Type B pancreatic cell (in vitro differentiated cells): ENCODE measurements at places on chromosomes 5 and 9. TPM values are rescaled to one million over a fixed set of nuclear protein-coding genes. Genes with fewer than 3 reads are reported as not detected.

- DNase-seq: no peak
Observed at GRCh38 chr9:93996863-93997262, 41.7 kb upstream of the BARX1 start.

- no peak for DNase-seq
Observed at GRCh38 chr9:131625790-131626670, 80.7 kb downstream of the PRRT1B start.

CA9 gene
- total RNA-seq: 1.5 TPM in 1 of 2 replicates, not detected in the other

- no peak for DNase-seq
Observed at GRCh38 chr9:129402371-129402739, 218.5 kb downstream of the C9orf50 start.

DNA sequence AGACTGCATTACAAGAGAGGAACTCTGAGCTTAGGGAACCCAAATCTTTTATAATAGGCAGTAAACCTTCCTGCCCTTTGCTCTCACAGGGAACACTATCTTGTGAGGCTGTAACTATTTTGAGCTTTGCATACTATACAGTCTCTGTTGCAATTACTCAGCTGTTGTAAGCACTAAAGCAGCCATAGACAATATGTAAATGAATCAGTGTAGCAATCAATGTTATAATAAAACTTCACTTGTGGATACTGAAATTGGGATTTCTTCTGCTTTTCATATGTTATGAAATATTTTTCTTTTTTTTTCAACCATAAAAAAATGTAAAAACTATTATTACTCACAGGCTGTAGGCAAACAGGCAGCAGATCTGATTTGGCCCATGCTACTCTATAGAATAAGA is 16.7 kb upstream of the UBQLN1 start:
- no peak for DNase-seq

DNA sequence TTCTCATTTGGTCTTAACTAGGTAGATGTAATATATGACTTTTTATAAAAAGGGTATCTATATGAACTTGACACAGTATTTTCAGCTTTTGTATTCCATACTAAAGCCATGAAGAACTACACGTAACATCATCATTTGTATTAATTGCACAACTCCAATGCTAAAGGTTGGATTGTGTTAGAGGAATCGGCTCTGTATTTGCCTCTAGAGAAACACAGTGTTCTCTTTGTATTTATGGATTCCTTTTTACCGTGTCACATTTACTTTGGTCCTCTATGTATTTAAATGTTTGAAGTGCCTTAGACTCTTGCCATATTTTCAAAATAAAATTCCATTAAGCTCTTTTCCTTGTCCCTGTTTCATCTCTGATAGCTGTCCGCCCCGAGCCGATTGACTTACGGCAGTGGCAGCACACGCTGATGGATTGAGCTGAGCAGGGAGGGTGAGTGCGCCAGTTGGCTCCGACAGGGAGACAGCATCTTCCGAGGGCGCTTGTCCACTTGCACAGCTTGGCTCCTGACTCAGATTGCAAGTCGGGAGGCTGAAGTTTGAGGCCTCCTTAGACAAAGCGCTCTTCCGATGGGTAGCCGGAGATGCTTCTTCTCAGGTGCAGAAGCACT is 95.6 kb upstream of the DMRT1 start:
- DNase-seq: no peak

GRCh38 chr9:110029429-110029955 is 178.5 kb downstream of the C9orf152 start:
- no peak for DNase-seq

- DNase-seq: no peak
Observed at GRCh38 chr5:152632360-152632759, 227.3 kb upstream of the NMUR2 start.

GRCh38 chr5:161925960-161926359 is 78.0 kb downstream of the GABRA1 start:
- DNase-seq: no peak

RASGEF1C gene
- 0.36 and 0.77 TPM in 2 replicates for total RNA-seq

MEIKIN gene
- total RNA-seq: not detected in 2 replicates

DNA sequence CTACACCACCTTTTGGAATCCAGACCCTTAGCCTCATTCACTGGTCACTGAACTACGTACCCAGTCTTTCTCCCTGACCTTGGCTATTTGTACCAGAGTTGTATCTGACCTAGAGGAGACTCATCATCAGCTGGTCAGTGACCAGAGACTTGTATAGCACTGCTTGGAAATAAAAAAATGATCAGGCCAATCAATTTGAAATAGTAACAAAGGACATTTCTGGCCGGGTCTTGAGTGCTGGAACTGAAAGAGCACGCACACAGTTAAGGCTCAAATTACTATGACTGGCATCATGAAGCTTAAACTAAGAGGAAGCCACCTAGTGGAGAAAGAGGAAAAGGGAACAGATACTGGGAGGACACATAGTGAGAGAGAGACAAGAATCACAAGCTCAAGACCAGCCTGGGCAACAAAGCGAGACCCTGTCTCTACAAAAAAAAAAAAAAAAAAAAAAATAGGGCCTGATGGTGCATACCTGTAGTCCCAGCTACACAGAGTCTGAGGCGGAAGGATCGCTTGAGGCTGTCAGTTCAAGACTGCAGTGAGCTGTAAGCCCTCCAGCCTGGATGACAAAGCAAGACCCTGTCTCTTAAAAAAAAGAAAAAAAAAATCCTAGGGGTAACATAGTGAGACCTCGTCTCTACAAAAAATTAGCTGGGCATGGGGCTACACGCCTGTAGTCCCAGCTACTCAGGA is 12.8 kb upstream of the SRP19 start:
- no peak for DNase-seq

GRCh38 chr5:140018920-140019644 is 24.0 kb downstream of the NRG2 start:
- no peak for DNase-seq

DMRT3 gene
- 0.74 and 0.80 TPM in 2 replicates for total RNA-seq

GRCh38 chr5:180908998-180909731 is 10.2 kb downstream of the BTNL8 start:
- no peak for DNase-seq

DNA sequence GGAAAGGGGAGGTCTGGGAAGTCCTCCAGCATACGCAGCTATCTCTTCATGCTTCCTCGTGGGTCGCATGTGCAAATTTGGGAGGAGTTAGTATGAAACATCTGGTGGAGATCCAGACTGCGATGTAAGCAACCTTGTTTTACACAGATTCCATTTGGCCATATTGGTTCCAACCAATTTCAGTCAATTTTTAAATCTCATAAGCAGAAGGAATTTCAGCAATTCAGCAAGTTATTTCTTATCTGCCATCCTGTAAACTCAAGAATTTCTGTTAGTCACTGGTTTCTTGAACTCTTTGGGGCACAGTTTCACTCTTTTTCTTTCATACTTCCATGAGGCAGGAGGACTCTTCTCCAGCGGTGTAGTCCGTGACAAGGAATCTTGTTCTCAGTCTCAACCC is 130.4 kb upstream of the CLINT1 start:
- DNase-seq: no peak

NPM1 gene
- 1,253 and 1,650 TPM in 2 replicates for total RNA-seq

ENTREP1 gene
- total RNA-seq: 3.0 and 4.1 TPM in 2 replicates

DNA sequence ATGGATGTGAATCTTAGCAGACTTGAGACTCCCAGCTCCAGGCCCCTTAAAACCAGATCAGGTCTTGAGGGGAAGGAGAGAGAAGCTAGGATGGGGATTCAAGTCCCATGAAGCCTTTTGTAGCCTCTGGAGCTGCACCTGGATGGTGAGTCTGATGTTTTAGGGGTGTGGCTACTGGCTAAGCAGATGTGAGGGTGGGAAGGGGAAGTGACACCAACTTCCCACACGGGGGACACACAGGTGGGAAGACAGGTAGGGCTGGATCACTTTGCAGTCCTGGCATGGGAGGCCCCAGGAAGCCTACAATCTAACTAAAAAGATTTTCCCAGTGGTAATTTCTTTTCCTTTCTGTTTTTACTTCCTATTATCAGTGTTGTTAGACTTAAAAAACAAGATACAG is 38.7 kb upstream of the UBAP2 start:
- no peak for DNase-seq

GRCh38 chr9:72271613-72272478 is 93.2 kb downstream of the ZFAND5 start:
- no peak for DNase-seq

DNA sequence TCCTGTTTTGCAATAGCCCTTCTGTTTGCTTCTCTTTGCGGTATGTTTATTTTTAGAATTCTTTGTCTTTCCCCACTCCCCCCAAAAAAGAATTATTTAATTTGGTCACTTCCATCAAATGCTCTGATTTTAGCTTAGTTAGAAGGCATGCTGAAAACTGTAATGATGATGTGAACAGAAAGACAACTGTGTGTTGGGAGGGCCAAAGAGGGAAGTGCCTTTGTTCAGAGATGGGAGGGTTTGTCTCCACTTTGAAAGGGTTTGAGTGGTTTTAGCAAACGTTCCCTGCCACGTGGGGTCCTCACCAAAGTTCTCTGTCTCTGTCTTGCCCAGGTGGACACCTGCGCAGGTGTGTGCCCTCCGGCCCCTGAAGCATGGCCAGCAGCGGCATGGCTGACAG is 41.9 kb downstream of the SYK start:
- DNase-seq: no peak

DNA sequence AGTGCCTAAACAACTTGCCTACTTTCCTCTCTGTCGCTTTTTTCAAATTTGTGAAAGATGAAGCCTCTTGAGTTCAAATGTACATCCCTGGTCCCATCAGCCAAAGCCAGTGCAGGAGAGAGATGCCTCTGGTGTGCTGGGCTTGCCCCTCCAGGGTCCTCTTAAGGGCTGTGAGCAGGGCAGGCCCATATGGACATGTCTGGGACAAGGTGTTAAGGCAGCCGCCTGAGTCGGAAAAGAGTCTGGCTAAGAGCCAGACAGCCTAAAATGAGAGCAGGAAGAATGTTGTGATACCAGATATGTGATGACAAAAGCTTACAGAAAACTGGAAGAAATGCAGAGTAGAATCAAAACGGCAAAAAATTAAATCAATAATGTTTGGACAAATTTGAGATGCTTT is 72.5 kb downstream of the APTX start:
- DNase-seq: no peak

DNA sequence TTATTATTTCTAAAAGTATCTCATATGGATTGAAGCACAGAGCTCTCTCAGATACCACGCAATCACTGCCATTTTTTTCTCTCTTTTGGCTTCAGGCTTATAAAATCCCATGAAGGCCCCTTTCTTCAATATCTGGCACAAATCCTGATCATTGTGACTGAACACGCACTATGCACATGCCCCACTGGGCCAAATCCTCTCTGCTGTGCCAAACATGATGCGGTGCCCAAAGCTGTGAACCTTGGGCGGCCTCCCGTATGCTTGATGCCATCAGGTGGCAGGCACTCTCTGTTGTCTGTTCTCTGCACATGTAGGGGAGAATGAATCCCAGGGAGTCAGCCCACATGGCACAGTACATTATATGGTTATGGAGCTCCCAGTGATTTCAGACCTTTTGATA is 375.0 kb upstream of the RGMB start:
- DNase-seq: no peak

HACD4 gene
- total RNA-seq: 0.72 and 2.4 TPM in 2 replicates

DNA sequence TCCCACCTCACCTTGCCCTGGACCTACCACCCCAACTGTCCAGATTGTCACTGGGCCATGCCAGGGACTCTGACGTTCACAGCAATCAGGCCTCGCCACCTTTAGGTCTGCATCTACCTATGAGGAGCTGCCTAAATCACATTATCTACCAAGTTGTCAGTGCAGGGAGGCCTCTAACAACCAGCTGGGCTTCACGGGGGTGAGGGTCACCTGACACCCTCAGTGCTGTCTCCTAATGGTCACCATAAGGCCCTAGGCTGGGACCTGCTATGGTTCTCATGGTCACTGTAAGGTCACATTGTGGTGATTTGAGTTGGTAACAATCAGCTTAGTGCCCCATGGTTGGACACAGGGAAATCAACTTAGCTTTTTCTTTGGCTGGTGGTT is 119.2 kb upstream of the CXCL14 start:
- no peak for DNase-seq

FOXD4 gene
- 0.17 and 0.75 TPM in 2 replicates for total RNA-seq

PIP5K1B gene
- 9.8 and 19.4 TPM in 2 replicates for total RNA-seq

CRB2 gene
- total RNA-seq: 1.1 and 61.1 TPM in 2 replicates

GRCh38 chr9:113331780-113332179 is 8.3 kb downstream of the WDR31 start:
- no peak for DNase-seq

FGD3 gene
- total RNA-seq: 5.5 and 8.4 TPM in 2 replicates

- no peak for DNase-seq
Observed at GRCh38 chr9:35254237-35254636, 92.4 kb downstream of the UNC13B start.

NR4A3 gene
- 2.0 and 3.4 TPM in 2 replicates for total RNA-seq

QRFP gene
- total RNA-seq: not detected in 2 replicates

IRX2 gene
- 31.4 and 42.2 TPM in 2 replicates for total RNA-seq

PDLIM4 gene
- total RNA-seq: 40.0 and 43.8 TPM in 2 replicates

GPR150 gene
- not detected in 2 replicates for total RNA-seq

TIMD4 gene
- total RNA-seq: not detected in 2 replicates

DNA sequence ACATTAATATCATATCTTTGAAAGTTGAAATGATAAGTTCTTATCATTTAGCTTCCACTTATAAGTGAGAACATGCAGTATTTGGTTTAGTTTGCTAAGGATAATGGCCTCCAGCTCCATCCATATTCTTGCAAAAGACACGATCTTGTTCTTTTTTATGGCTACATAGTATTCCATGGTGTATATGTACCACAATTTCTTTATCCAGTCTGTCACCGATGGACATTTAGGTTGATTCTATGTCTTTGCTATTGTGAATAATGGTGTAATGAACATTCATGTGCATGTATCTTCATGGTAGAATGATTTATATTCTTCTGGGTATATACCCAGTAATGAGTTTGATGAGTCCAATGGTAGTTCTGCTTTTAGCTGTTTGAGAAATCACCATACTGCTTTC is 135.0 kb upstream of the PRR16 start:
- no peak for DNase-seq

DNA sequence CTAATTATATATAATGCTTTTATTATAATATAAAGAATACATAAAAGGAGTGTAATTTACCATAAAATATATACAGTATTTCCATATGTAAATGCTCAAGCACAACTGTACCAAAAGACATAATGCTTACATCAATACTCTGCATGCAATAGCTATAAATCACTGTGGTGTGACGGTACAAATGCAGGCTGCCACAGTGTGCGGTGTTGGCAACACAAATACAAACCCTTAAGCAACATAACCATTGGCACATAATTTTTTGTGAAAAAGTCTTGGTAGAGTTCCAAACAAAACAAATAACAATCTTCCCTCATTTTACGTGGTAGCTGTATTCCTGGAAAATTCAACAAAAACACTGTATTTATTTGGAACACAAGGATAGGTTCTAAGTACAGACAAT is 1.9 kb upstream of the SHISAL2B start:
- DNase-seq: no peak

- no peak for DNase-seq
Observed at GRCh38 chr5:129387944-129388343, 72.2 kb upstream of the ADAMTS19 start.

DNA sequence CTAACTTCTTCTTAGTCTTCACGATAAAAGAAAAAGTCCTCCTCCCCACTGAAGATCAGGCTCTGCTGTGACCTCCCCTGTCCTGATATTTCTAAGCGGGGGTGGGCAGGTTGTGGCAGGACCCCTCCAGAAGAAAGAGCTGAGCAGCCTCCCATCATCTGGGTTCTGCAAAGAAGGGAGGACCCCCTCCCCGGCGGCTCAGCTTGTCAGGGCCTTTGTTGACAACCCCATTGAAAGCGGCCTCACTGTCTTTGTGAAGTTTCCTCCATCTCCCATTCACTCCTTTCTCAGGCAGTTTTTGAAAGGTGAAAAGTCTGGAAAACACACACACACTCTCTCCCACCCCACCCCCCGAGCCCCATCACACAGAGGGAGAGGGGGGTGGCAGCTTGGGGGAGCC is 26.2 kb upstream of the BARHL1 start:
- no peak for DNase-seq

GRCh38 chr5:54294097-54294667 is 16.2 kb downstream of the ARL15 start:
- DNase-seq: no peak

GRCh38 chr9:120894321-120895148 is 17.5 kb upstream of the PHF19 start:
- no peak for DNase-seq
